ENCODE measurements at places on chromosomes 1 and 21.

GRCh38 chr1:204658295-204658694, 27.2 kb downstream of the LRRN2 start:
- DNase-seq = no peak

DNA sequence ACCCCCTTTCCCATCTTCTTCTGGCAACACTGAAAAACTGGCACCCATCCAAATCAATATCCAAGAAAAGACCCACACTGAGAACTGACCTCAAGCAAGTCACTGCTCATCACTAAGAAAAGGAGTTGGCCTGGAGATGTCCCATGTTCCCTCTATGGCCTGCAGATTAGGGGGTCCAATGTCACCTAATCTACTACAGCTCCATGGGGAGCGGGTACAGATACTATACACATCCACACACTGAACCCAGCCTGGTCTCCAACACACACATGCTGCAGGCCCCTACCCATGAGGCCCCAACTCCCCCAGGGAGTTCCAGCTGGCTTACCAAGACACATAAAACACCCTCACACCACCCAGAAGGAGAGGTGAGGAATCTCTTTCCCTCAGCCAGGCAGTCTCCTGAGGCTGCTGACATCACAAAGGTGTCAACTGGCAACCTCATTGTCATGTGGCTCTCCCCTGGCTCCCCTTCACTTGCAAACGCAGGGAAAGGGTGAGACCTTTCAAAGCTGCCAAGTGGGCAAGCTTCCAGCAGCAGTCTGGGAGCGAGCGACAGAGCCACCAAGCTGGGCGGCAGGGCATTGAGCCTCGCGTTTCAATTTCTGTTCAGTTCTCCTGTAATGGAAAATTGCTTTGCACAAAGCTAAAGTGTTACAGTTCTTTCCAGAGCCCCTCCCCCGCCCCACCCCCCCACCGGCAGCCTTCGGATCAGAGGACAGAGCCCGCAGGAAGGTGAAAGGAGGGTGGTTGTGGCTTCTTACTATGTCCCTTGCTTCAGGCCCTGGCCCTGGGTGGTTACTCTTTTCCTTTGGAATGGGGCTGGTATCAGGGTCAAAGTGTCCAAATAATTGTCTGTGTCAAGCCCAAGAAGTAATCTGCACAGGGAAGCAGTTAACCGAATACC, at the start of gene LRRC52:
Gene LRRC52, plus strand, starts transcription at position 469 of the 907 bp plus-strand sequence. Its CDS starts 297 bp downstream, at position 766.
- peak; percentile 23 for DNase-seq

- no peak for DNase-seq
Measured at GRCh38 chr1:162475539-162476185, 22.0 kb upstream of the UHMK1 start.

DNA sequence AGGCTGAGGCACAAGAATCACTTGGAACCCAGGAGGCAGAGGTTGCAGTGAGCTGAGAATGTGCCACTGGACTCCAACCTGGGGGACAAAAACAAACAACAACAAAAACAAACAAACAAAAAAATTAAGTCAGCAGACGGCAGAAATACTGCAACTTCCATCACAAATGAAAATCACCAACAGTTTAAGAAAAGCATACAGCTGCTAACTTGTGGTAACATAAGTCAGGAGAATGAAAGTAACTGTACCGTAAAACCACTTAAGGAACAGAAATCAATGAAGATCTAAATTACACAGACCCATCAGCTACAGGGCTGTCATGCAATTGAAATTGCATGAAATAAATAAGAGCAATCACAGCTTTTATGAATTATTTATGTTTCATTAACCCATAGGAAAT, 25.0 kb downstream of the MCOLN2 start:
- no peak for DNase-seq

DNA sequence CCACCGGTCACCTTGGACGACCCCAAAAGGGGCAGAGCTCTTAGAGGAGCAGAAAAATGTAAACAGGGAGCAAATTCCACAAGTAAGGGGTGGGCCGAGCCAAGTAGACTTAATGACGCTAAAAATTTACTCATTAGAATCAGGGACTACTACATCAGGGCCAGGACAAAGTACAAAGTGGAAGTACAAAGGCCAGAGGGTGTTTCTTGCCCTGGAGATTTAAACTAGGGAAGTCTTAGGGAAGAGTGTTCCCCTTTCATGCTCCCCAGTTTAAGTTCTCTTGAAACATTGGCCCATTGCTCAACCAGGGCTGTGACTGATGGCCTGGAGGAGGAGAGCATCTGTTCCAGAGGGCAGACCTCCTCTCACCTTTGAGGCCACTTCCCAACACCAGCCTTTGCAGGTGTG, 48.6 kb downstream of the BACH1 start:
- DNase-seq = no peak

- DNase-seq = no peak
Measured at GRCh38 chr1:56380531-56380930, 198.8 kb downstream of the PLPP3 start.

DNA sequence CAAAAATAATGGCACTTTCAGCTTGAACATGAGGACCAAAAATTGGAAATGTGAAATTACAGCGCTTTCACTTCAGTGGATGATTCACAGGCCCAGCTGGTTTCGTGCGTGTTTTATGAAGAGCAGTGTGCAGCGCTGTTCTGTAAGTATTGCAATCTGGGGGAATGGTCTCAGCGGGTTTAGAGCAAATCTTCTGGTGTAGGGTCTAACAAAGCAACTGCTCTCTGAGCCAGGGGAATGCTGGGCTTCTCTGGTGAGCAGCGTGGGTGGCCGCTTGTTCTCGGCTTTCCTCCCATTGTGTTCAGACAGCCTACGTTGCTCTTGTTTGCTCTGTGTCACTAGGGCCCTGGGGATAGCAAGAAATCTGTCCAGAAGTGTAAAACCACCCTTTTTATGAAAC, 42.4 kb upstream of the GADD45A start:
- no peak for DNase-seq

- no peak for DNase-seq
Measured at GRCh38 chr1:233744779-233745513, 131.0 kb downstream of the KCNK1 start.

DNA sequence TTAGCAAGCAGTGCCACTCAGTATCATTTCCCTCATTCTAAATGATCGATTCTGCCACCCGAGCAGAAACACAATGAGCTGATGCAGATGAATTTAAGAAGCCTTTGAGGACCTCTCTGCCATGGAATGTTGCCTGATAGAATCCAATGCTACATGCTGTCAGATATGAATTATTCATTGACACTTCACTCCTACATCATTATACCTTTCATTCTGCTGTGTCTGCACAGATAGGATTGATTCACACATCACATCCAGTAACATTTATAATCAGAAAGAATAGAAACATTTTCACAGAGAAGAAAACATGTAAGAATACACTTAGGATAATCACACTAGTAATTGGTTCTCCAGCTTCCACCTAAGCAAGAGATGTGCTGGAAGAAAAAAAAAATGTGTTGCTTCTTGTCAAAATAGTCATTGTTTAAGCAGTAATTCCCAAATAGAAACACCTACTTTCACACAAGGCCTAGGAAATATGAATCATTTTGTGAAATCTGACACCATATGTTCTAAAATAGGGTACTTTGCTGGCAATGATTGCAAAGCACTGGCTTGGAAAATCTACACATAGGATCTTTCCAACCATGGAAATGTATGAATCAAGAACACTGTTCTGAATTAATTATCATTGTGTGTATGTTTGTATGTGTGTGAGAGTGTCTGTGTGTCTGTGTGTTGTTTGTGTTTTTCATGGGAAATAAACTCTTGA, 110.1 kb downstream of the GRIK1 start:
- no peak for DNase-seq

- no peak for DNase-seq
Measured at GRCh38 chr1:9200441-9200840, 34.1 kb upstream of the H6PD start.

- DNase-seq = peak; percentile 62
Measured at GRCh38 chr1:34681480-34682451, 73.1 kb upstream of the GJB5 start.

- no peak for DNase-seq
Measured at GRCh38 chr1:184492536-184492935, 105.7 kb downstream of the C1orf21 start.

GRCh38 chr1:62377043-62377562, 57.9 kb upstream of the KANK4 start:
- DNase-seq = no peak

GRCh38 chr1:193545171-193545570, 358.8 kb upstream of the B3GALT2 start:
- no peak for DNase-seq

GRCh38 chr1:7120863-7121621, 335.8 kb downstream of the CAMTA1 start:
- DNase-seq = no peak

DNA sequence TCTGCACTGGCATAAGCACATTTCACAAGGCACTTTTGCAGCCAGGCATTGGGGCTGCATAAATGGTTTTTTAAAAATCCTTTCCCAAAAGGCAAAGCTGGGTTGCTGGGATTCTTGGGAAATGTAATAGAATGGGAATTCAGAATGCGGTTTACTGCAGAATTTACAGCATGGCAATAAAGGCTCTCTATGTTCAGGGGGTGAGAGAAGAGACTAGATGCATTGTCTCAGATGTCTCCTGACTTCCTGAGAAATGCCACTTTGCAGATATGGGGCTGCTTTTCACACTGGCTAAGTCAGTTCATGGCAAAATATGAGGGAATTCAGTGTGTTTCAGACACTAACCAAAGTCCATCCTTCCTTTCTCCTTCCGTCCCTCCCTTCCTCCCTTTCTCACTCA, 13.5 kb downstream of the FCGR2B start:
- no peak for DNase-seq

DNA sequence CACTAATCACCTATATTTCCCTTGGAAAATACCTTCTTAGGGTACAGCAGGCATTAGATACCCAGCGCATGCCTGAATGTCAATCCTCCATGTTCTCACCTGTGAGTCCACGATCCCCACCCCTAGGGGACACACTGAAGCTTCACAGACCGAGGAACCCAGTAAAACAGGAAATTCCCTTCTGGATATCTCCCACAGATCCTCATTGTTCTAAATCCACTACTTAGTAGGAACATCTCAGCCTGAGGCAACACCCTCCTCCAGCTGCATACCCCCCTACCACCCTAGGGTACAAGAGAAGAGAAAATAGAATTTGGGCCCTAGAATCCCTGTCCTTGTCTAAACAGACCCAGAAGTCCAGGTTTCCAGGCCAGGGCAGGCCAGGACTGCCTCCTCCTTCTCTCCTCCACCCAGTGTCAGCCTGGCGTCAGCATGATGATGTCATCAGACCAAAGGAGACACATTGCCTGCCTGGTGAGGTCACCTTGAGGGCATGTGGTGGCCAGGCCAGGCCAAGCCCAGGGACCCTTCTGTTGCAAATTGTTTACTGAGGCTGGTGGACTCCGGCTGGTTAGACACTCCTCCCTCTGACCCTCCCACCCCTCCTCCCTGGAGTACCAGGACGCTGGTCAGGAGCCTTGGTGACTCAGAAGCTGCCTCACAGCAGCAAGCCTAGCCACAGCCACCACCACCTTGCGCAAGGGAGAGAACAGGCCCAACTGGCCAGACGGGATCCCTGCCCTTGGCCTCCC, 6.2 kb downstream of the NECTIN4 start:
- no peak for DNase-seq

GRCh38 chr21:29005696-29006095, 13.0 kb upstream of the LTN1 start:
- no peak for DNase-seq

GRCh38 chr1:226519135-226519534, 29.4 kb upstream of the STUM start:
- DNase-seq = no peak

GRCh38 chr1:14037101-14037847, 337.3 kb downstream of the PRDM2 start:
- DNase-seq = no peak

DNA sequence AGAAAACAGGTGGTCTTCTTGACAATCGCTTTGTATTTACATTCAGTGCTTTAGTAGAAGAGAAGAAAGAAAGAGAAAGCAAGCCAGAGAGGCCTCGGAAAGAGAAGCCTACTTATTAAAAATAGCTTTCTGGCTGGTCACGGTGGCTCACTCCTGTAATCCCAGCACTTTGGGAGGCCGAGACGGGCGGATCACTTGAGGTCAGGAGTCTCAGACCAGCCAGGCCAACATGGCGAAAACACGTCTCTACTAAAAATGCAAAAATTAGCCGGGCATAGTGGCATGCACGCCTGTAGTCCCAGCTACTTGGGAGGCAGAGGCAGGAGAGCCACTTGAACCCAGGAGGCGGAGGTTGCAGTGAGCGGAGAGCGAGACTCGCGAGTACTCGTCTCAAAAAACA, 1.8 kb upstream of the SLC19A2 start:
- no peak for DNase-seq

Data from NCI-H524 (cell line).